ENCODE measurements at places on chromosomes 6 and 20.

DNA sequence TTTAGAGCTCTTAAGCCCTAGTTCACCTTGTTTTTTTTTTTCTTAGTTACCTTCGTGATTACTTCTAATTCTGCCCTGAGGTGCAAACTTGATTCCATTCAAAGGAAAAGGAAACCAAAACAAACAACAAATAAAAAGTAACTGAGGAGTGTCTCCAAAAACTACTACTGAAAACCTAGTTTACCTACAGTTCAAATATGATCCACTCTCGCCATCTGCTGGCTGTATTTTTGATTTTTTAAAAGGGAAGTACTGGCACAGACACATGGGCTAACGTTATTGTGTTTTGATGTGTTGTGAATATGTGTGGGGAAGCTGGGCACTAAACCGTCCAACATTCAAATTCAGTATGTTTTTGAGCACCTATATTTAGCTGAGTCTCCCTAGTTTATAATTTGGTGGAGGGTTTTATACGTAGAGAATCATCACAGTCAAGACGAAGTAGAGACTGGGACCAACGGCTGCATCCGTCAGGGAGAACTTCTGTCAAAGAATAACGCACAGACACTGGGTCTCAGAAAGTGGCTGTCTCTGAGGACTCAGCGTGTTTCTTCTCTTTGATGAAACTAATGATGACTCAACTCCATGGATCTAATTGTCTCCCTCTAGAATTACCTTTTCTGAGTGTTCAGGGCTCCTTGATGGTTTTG is 373.5 kb upstream of the BTBD3 start:
- peak; percentile 78 for DNase-seq

- DNase-seq = no peak
These were observed 56.2 kb upstream of the EPB41L1 start for GRCh38 chr20:36098364-36098763.

DNA sequence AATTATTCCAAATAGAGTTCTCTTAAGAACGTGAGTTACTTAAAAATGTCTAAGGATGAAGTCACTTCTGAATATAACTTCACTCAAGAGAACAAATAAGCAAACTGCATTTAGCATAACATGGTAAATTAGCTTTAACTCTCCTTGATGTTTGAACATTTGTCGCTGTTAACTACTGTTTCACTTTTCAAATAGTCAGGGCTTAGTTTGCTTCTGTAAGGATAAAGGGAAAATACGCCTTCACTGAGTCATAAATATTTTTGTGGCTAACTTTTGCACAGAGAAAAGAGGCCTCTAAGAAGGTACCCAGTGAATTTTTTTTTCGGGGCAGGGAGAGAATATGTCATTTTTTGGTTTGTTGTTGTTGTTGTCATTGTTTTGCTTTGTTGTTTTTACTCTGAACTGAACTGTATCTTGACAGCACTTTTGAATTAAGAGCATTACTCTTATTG is 8.1 kb downstream of the PTPN1 start:
- no peak for DNase-seq

GRCh38 chr20:37163832-37164554 is 15.1 kb upstream of the RPN2 start:
- no peak for DNase-seq
